ENCODE measurements at places on chromosomes 3 and 15.

GRCh38 chr3:157982359-157982758, 123.9 kb downstream of the SHOX2 start:
- H3K4me3 ChIP-seq: no peak overlapping the region
- DNase-seq: no peak
- H3K27ac ChIP-seq: no peak overlapping the region
- H3K36me3 ChIP-seq: no peaks in the 10 kb centered on the region
- H3K4me1 ChIP-seq: no peaks in the 10 kb centered on the region
- H3K27me3 ChIP-seq: no peaks in the 10 kb centered on the region

DNA sequence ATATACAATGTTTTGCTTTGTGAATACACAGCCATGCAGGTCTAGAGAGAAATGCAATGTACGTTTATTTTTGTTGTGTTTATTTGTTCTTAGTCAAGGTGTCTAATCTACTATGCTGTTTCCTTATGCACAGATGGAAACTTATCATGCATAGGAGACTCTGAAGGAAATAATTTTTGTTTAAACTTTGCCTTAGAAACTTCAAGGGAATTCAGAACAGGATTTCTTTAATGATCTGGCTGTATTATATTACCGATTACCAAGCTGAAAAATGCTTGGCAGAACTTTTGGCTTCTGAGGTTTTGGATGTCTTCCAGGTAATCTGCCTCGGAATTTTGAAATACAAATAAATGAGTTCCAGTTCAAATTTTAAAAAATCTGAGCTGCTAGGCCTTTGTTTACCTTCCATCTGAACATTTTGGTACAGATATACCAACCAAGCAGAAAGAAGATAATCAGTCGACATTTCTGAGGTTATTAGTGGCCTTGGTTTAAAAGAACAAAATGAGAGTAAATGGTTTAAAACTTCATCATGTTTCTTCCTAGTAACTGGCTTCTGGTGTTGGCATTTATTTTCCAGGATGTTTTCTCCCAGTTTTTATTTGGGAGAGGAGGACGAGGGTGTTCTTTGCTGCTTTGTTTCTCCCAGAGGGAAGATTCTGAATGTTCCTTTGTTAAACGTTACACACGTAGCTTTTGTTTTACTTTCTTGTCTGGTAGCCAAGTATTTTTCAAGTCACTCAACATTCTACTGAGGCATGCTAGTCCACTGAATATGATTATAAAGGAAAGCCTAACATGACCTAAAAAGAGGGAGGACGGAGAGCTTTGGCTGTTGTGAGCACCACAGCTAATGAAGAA, 421.8 kb upstream of the TBL1XR1 start:
- no peak for DNase-seq
- no peak overlapping the region for H3K4me3 ChIP-seq
- peak overlapping the region; percentile 39 for H3K27ac ChIP-seq
- H3K4me1 ChIP-seq: peaks cover 5% of the 10 kb centered on the region

GRCh38 chr3:175383813-175384212, 524.7 kb downstream of the NAALADL2 start:
- no peak overlapping the region for H3K4me3 ChIP-seq
- H3K27ac ChIP-seq: no peak overlapping the region
- DNase-seq: no peak
- no peaks in the 10 kb centered on the region for H3K36me3 ChIP-seq

DNA sequence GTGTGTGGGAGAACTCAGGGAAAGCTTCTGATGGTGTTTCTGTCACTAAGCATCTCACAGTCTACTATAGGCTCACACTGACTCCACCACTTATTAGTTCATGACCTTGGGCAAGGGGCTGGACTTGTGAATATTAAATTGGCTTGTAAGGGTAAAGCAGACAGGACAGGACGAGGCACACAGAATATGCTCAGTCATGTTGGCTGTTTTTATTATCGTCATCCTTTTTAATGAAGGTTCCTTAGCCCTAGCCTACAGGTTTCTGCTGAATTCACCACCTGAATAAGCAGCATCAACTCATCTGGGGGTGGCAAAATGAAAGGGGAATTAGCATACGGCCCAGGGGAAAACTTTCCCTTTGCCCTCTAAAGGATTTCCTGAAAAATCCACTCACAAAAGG, 39.6 kb upstream of the LIPC start:
- no peak overlapping the region for H3K4me3 ChIP-seq
- H3K36me3 ChIP-seq: no peaks in the 10 kb centered on the region
- no peak for DNase-seq
- H3K27ac ChIP-seq: no peak overlapping the region

- H3K4me1 ChIP-seq: peaks cover 4% of the 10 kb centered on the region
- no peaks in the 10 kb centered on the region for H3K27me3 ChIP-seq
- no peak for DNase-seq
- H3K27ac ChIP-seq: no peak overlapping the region
Measured at GRCh38 chr3:177446165-177446601, 248.9 kb upstream of the TBL1XR1 start.

DNA sequence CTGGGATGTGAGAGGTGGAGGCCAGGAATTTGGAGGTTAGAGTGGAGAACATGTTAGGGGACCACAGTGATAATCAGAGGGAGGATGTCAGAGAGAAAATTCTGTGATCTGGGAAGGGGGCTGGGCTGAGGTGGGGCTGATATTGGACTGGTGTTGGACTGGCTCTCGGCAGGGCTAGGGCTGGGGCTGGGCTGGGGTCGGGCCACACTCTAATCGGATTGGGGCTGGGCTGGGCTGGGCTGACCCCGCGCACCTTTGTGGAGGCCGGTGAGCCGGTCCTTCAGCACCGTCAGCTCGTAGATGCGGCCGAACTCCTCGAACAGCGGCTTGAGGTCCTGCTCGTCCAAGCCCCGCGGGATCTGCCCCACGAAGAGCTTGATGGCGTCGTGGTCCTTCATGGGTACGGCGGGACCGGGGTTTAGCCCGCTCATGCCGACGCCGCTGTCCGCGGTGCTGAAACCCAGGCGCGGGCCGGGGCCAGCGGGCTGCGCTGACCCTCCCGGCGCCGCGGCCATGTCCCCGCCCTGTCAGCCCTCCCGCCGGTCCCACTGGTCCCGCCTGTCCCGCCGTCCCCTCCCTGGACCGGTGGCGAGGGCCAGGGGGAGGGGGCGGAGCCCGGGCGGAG, 485 bp downstream of the CELF6 start:
- peak overlapping the region; percentile 53 for H3K4me3 ChIP-seq
- no peaks in the 10 kb centered on the region for H3K27me3 ChIP-seq
- peaks cover 6% of the 10 kb centered on the region for H3K4me1 ChIP-seq
- DNase-seq: peak; percentile 20
- no peaks in the 10 kb centered on the region for H3K36me3 ChIP-seq

DNA sequence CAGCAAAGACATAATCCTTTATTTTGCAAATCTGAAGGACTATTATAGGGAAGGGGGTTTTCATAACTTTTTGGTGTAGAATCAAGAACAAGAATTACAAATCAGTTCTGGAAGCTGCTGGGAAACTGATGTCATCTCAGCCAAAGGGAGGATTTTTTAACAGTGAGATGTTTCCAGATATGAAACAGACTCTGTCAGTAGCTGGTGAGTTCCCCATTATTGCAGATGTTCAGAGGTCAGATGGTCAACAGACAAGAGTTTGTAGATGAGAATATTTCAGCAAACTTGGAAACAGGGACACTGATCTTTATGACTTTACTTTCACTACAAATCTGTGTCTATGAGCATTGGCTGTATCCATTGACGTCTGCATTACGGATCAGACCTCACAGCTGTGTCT, 71.9 kb upstream of the LPP start:
- H3K27ac ChIP-seq: peak overlapping the region; percentile 71
- no peaks in the 10 kb centered on the region for H3K27me3 ChIP-seq
- H3K36me3 ChIP-seq: no peaks in the 10 kb centered on the region
- H3K4me3 ChIP-seq: no peak overlapping the region
- peaks cover 15% of the 10 kb centered on the region for H3K4me1 ChIP-seq
- no peak for DNase-seq

DNA sequence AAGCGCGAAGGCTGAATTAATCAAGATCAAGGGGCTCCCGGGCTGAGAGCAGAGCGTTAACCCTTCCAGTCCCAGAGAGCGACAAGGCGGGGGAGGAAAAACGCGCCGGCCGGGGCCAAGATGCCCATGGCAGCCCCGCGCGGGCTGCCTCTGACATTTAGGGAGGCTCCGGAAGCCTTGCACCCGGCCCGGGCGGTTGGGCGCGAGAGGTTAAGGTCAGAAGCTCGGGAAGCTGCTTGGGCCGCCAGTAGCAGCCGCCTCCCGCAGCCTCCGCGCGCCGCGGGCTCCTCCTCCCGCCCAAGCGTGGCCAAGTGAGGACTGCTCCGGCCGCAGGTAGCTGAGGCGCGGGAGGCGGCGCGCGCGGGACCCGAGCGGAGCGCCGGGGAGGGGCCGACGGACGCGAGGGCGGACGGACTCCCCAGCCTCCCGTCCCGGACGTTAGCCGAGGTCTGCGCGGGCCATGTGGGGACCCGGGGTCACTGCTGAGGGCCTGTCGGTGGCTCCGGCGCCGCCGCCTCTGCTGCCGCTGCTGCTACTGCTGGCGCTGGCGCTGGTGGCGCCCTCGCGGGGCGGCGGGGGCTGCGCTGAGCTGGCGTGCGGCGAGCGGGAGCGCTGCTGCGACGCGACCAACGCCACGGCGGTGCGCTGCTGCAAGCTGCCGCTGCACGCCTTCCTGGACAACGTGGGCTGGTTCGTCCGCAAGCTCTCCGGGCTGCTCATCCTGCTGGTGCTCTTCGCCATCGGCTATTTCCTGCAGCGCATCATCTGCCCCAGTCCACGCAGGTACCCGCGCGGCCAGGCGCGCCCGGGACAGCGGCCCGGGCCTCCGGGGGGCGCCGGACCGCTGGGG, at the start of gene C3orf80:
Gene C3orf80 (plus strand): TSS at position 247 of the 850 bp plus-strand sequence. CDS start 214 bp downstream, at position 461.
- H3K4me3 ChIP-seq: peak within 1 kb of the TSS; percentile 51
- H3K4me1 ChIP-seq: no peaks in the 10 kb centered on the region
- H3K27me3 ChIP-seq: peaks cover 57% of the 10 kb centered on the region
- no peaks in the 10 kb centered on the region for H3K36me3 ChIP-seq

DNA sequence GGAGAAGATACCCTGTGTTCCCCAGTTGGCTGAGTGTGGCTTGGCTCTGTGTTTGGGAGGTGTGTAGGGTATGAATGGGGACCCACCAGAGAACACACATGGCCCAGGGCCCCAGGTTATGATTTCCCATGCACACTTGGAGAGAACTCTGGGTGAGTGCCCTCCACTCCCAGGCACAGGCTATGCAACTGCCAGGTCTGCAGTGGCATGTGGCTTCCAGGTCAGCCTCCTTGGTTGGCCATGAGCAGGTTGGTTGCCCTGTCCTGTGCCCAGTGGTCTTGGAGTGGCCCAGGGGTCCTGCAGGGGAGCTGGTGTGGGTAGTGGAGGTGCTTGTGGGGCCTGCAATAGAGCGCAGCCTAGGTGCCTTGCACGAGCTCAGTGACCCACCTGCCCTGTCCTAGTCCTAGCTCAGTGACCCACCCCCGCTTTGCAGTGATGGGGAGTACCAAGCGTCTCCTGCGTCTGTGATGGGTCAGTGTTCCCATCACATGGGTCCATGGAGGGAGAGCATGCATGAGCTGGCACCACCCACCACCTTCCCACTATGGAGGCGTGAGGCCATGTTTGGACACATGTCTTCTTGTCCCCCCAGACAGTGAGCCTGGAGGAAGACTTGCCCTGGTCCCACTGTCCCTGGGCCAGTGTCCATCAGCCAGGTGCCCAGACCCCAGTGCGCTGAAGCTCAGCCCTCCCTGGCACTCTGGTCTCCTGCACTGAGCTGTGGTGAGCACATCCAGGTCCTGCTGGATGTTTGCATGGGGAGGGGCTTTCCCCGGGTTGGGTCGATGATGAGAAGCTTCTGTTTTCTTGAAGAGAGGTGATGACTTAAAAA, 217.3 kb downstream of the SNRPN start:
- no peak for DNase-seq
- H3K4me3 ChIP-seq: no peak overlapping the region
- no peaks in the 10 kb centered on the region for H3K36me3 ChIP-seq
- H3K4me1 ChIP-seq: no peaks in the 10 kb centered on the region
- no peak overlapping the region for H3K27ac ChIP-seq

- H3K36me3 ChIP-seq: no peaks in the 10 kb centered on the region
- no peak overlapping the region for H3K4me3 ChIP-seq
- H3K27ac ChIP-seq: peak overlapping the region; percentile 60
- DNase-seq: peak; percentile 77
Measured at GRCh38 chr3:32421991-32422859, 30.6 kb downstream of the CMTM7 start.

DNA sequence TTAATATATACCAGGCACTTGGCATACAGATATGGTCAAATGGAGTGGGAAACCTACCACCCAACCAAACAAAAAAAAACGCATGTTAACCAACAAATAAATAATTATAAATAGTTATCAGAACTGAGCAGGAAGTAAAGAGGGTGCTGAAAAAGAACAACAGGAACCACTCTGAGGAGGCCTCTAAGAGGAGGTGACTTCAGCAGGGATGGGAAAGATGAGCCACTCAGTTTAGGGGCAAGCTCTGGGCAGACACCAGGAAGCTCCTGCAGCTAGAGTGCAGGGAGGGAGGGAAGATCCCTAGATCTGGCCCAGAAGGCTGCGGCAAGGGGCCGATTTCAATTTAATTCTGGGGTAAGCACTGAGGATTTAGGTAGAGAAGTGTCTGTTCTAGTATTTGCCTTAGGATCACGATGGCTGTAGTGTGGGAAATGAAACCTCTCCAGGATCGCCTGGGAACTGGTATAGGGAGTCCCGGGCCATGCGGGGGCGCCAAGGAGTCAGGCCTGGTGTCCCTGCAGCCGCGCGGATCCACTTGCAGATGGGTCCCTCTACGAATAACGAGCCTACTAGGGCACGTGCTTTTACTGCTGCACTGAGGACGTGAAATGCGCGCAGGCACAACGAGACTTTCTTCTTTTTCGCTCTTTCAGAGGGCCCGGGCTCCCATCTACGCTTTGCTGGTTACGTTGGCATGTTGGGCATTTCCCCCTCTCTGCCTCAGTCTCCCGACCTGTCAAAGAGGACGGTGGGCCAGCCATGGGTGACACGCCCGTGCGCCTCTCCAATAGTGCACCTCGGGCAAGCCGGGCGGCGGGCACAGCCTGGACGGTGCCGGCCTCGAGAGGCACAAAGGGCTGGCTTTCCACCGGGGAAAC, 1.5 kb upstream of the LIMD1 start:
- DNase-seq: peak; percentile 96
- H3K4me3 ChIP-seq: peak overlapping the region; percentile 92
- H3K36me3 ChIP-seq: no peaks in the 10 kb centered on the region
- peaks cover 33% of the 10 kb centered on the region for H3K4me1 ChIP-seq

- no peaks in the 10 kb centered on the region for H3K27me3 ChIP-seq
- H3K4me1 ChIP-seq: no peaks in the 10 kb centered on the region
- DNase-seq: no peak
- H3K36me3 ChIP-seq: no peaks in the 10 kb centered on the region
- no peak overlapping the region for H3K4me3 ChIP-seq
Measured at GRCh38 chr3:72892870-72893269, 5.0 kb downstream of the GXYLT2 start.

DNA sequence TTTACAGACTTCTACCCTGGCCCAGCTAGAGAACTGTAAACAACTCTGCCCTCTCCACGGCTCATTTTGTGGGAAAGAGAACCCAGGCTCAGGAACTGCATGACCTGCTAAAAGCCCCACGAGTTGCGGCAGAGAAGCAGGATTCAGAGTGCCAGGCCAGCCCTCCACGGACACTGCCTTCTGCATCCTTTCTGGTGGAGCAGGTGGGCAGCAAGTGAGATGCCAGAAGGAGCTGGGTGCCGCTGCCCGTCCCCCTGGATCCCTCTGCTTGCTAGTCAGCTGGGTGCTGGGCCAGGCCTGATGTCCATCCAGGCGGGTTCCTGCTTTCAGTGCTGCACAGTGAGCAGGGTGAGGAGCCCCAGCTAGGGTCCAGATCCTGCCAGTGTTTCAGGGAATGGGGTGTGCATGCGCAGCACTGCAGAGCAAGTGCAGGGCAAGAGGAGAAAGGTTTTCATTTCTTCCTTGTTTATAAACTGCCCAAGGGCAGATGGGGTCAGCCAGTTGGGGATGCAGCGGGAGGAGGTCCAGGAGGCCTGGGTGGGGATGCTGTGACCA, 5.2 kb upstream of the RAB43 start:
- no peak for DNase-seq
- H3K4me3 ChIP-seq: no peak overlapping the region
- no peak overlapping the region for H3K27ac ChIP-seq
